ENCODE measurements at places on chromosomes 16 and 17.
A peak's percentile ranks its signal among the peaks of the same experiment; 100 is the strongest.

DNA sequence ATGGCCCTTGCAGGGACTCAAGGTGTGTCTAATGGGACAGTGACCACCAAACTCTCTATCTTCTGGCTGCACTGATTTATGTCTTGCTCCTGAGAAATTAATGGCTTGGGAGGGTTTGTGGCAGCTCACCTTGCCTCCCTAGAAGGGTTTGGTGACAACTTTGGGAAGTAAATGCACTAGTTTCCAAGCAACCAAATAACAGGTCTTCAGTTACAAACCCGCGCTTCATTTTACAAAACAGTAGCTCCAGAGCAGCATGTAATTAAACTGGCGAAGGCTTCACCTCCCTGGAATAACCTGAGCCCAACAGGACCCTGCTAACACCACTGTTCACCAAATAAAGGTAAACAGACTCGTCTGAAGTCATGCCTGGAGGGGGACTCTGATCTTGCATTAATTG is 318.3 kb downstream of the SLC39A11 start:
- no peak for DNase-seq

GRCh38 chr16:30354423-30355143 is 525 bp downstream of the CD2BP2 start:
- DNase-seq, result no peak

DNA sequence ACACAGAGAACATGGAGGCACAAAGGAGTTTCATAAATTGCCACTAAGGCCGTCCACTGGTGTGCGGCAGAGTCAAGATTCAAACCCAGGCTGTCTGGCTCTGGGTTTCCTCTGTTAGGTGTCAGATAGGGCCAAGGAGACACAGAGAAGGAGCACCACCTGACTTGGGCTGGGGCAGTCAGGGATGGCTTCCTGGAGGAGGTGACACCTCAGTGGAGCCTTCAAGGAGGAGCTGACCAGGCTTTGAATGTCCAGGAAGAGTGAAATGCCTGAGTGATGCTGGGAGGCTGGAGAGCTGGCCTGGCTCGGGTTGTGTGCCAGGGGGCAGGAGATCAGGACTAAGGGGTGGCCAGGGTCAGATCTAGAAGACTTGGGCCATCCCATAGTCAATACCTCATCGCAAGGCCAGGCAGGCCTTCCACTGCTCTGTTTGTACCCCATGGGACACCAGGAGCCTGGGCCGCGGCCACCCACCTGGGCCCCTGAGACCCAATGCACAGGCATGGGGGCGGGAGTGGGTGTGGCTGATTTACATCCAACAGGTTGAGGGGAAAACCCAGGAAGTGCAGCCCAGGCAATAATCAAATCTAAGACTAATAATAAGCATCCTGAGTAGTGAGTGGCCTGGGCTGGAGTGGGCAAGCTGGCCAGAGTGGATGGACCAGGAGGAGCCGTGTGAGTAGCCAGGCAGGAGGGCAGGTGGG is 73.7 kb downstream of the USP22 start:
- DNase-seq, result no peak

- DNase-seq, result no peak
These were observed 16.7 kb downstream of the ZNF423 start for GRCh38 chr16:49839017-49839825.

DNA sequence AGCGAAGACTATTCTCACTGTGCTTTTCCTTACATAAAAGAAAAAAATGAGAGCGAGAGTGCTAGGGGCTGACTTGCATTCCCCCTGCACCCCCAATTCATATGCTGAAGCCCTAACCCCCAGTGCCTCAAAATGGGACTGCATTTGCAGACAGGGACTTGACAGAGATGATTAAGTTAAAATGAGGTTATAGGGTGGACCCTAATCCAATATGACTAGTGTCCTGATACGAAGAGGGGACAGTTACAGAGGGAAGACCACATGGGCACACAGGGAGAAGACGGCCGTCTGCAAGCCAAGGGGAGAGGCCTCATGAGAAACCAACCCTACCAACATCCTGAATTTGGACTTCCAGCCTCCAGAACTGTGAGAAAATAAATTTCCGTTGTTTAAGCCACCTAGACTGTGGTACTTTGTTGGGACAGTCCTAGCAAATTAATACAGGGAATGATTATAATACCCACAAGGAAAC is 1.6 kb upstream of the TMEM220 start:
- no peak for DNase-seq

DNA sequence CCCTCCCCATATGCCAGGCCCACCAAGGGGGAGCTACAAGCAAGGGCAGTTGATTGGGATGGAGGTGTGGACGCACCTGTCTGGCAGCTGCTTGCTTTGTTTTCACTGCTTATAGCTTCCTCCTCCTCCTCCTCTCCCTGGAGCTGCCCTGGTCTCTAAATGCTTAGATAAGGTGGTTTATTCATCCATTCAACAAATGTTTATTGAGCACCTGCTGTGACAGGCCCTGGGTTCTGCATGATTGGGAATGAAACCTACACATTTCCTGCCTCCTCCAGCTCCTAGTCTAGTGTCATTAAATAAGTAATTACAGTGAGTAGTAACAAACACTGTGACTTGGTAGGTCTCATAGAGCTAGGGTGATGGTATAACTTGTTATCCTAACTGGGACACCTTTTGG is 17.4 kb upstream of the MAP3K14 start:
- no peak for DNase-seq

GRCh38 chr16:50830698-50831097 is 88.8 kb downstream of the CYLD start:
- DNase-seq, result no peak

GRCh38 chr16:47779201-47780016 is 318.3 kb downstream of the PHKB start:
- DNase-seq, result peak; percentile 79

DNA sequence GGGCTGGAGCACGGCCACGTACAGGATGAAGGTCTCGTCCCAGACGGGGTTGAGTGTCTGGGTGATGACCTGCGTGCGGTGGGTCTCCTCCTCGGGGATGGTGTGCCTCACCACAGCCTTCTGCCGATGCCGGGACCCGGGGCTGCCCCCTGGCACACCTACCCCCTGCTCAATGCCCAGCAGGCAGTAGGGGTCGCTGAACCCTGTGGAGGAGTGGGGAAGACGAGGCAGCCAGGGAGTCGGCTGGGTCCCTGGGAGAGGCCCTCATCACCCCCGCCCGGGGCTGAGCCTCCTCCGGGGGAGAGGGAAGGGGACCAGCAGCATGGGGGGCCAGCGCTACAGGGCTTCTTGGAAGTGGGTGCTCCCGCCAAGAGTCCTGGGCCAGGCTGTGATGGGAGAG is 1.8 kb downstream of the UNC13D start:
- no peak for DNase-seq

- DNase-seq, result peak; percentile 35
These were observed 50.1 kb downstream of the RHOT1 start for GRCh38 chr17:32192379-32192778.

DNA sequence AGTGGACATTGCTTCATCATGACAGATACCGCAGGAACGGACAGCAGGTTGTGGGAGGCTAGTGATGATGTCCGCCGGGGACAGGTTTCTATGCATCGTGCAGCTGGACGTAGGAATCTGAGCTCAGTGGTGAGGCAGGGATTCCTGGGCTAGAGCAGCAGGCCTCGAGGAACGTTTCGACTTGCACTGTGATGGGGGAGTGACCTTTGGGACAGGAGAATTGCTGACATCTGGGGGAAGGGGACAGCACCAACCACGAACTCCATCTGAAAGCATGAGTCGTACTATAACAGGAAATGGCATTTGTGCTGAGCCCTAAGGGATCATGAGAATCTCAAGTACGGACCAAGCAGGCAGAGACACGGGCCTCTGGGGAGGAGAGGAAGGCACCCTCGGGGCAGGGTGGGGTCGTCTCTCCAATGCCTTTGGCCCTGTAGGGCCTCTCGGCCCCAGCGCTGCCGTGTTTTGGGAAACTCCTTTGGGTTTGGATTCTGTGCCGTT is 65.8 kb upstream of the ENDOV start:
- DNase-seq, result peak; percentile 29

DNA sequence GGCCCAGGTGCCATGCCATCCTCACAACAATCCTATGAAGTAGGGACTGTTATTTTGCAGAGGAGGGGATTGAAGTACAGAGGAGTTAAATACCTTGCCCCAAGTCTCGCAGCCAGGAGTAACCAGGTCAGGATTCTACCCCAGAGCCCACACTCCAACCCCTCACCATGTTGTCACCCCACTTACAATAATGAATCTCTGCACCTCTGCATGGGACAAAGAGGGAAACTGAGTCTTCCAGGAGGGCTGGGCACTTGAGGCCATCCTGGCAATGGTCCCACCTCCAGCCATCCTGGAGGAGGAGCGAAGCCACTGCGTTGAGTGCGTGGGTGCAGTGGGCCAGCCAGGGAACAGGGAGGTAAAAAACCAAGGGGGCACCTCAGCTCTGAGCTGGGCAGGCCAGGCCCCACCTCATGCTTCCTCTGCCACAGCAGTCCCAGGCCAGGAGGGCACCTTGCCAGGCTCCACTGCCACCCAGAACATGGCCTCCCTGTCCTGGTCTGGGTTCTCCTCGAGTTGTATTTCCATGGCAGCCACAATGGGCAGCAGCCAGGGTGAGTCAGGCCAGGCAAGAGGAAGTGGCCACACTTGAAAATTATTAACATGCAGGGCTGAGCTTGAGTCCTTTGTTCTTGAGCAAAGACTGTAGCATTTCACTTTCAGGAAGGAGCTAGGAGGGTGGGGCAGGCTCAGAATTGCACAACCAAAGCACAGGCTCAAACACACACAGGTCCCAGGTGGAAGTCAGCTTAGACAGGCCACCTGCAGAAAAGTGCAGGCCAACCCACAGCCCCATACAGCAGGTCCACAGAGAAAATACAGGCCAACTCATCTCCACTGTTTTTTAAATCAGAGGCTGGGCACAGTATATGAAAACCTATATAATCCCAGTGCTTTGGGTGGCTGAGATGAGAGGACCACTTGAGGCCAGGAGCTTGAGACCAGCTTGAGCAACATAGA is 52.1 kb downstream of the CUEDC1 start:
- peak; percentile 88 for DNase-seq

DNA sequence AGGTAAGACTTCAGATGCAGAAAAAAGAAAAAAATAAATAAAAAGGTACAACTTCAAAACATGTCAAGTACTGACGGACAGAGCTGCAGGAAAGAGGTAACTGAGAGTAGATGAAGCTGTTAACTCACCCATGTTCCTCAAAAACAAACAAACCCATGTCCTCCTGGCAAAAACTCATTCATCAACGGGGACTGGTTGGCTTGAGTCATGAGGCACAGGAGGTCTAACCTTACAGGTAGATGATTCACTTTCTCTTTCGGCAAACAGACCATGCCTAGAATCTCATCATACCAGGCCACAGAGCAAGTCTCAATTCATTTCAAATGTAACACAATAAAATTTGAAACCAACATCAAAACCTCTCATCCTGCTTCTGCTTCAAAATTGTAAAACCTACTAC is 12.3 kb upstream of the FASN start:
- DNase-seq, result no peak

- DNase-seq, result no peak
These were observed 16.0 kb downstream of the MYO15A start for GRCh38 chr17:18124345-18125126.

- no peak for DNase-seq
These were observed 27.2 kb upstream of the CDC6 start for GRCh38 chr17:40260528-40260927.

- DNase-seq, result no peak
These were observed at the start of gene ABHD15 for GRCh38 chr17:29566473-29567303. Gene ABHD15, minus strand, starts transcription at chr17:29567037. Its CDS starts 71 bp downstream, at chr17:29566966.

- no peak for DNase-seq
These were observed 232.0 kb downstream of the CBLN1 start for GRCh38 chr16:49049644-49050043.

GRCh38 chr17:80526116-80526910 is 18.3 kb upstream of the RPTOR start:
- DNase-seq, result no peak

- DNase-seq, result no peak
These were observed 7.5 kb upstream of the NOS2 start for GRCh38 chr17:27807567-27808470.

- DNase-seq, result peak; percentile 98
These were observed 72.0 kb upstream of the KSR1 start for GRCh38 chr17:27384261-27384701.

- no peak for DNase-seq
These were observed 246.5 kb upstream of the CIBAR2 start for GRCh38 chr16:85358704-85359146.

DNA sequence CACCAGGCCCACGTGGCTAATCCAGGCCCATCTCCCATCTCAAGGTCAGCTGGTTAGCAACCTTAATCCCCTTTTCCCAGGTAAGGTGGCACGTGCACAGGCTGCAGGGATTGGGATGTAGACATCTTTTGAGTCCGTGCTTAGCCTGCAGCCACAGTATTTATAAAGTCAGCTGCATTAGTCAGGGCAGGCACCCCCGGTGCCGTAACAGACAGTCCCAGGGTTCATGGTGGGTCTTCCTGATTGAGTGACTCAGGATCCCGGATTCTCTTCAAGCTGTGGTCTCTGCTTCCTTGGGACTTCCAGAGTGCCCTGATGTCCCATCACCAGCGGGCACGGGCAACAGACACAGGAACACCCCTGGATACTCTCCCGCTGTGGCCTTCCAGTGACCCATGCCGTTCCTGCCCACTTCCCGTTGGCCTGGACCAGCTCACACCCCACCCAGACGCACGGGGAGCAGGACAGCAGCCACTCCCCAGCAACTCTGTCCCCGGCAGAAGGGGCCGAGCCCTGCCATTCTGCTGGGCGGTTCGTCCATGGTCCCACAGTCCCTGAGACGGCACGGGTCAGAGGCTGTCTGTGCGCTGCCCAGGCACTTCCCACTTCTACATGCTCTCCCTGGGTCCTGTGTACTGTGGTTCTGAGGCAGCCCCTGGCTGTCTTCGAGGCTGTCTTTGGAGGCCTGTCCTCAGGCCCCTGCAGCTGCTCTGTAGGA is 248.6 kb upstream of the GSE1 start:
- peak; percentile 63 for DNase-seq

DNA sequence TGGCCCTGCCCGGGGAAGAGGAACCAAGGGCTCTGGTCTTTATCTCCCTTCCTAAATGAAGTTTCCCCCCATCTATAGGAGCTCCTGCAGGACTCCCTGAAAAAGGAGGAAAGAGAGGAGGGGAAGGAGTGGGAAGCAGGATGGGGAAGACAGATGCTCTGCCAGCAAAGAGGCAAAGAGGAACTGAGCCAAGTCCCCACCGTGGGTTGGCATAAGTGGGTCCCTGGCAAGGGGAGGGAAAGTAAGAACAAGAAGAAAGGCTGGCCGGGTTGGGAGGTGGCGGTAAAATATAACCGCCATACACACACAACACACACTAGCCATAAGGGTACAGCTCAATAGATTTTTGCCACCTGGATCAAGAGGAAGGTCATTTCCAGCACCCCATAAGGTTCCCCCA is 6.1 kb upstream of the EIF1 start:
- no peak for DNase-seq

GRCh38 chr17:18917506-18918032 is 34.4 kb upstream of the SLC5A10 start:
- no peak for DNase-seq

DNA sequence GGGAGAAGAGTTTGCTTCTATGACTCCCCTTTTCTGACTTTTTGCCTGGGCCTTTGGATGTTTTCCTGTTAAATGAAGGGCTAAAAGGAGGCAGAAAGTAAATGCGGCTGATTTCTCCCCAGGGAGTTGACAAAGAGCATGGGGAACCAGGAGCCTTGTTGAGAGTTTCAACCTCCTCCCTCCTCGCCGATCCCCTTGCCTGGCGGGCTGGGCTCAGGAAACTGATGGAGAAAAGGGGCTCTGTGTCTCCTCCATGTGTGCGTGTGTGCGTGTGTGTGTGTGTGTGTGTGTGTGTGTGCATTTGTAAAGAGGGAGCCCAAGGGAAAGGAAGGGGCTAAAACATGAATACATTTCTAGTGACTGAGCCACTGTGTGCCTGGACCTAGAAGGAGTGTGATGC is 94.5 kb downstream of the ZDHHC7 start:
- no peak for DNase-seq

GRCh38 chr16:81477697-81478693 is 33.4 kb downstream of the CMIP start:
- DNase-seq, result no peak

All from kidney capillary endothelial cell (primary cell).